ENCODE measurements at places on chromosomes 4 and X. TPM values are rescaled to one million over a fixed set of nuclear protein-coding genes. Genes with fewer than 3 reads are reported as not detected.

GRCh38 chrX:46325312-46325877 is 219.8 kb downstream of the ZNF674 start:
- no peak for DNase-seq

GRCh38 chrX:3743801-3744439 is 30.5 kb upstream of the PRKX start:
- DNase-seq, result no peak

GRCh38 chr4:3720466-3720865 is 45.7 kb upstream of the ADRA2C start:
- no peak for DNase-seq

DNA sequence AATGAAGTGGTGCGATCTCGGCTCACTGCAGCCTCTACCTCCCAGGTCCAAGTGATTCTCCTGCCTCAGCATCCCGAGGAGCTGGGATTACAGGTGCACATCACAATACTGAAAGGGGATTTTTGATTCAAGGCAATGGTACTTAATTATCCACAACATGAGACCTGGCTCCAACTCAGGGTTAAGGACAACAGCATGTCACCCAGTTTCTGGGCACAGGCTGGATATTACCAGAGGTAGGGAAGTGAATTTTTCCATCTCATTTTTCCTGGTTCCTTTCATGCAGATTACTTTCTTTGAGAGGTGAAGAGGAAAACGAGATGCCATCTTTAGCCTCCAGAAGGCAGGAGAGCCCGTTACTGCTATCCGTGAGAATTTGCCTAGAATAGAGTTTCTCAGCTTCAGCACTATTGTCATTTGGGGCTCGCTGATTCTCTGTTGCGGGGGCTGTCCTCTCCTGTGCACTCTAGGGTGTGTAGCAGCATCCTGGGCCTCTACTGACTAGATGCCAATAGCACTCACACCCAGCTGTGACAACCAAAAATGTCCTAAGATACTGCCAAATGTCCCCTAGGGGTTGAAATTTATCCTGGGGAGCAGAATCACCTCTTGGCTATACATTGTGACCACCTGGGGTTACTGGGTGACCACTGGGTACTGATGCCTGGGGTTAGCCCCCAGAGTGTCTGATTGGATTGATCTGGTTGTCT is 121.8 kb upstream of the NDP start:
- no peak for DNase-seq

DNA sequence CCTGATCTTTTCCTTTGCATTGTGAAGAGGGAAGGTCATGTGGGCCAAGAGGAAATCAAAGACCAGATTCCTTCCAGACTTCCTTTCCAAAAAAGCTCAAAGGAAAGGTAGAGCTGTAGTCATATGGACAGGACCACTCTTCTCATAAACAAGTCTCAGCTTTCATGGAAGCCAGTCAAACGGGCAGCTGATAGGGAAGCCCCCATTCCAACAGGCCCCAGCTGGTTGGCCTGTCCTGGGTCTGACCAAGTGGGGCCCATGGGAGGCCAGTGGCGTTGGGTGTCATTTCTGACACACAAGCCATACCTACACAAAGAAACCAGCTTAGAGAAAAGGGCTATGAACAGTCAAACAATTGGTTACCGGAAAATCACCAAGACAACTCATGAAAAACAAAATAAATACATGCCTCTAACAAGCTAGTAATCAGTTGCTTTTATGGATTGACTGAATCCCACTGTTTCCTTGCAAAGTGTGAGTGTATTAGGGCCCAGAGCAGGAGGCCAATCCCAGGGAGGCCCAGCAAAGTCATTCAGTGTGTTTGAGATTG is 149.6 kb upstream of the MAMLD1 start:
- DNase-seq, result no peak

GRCh38 chr4:183080372-183081115 is 18.5 kb upstream of the WWC2 start:
- DNase-seq, result no peak

Gene ERCC6L
- 0.09 TPM for total RNA-seq

Gene SERTM2
- total RNA-seq, result 0.76 TPM
